ENCODE measurements at places on chromosomes 13 and 19.

DNA sequence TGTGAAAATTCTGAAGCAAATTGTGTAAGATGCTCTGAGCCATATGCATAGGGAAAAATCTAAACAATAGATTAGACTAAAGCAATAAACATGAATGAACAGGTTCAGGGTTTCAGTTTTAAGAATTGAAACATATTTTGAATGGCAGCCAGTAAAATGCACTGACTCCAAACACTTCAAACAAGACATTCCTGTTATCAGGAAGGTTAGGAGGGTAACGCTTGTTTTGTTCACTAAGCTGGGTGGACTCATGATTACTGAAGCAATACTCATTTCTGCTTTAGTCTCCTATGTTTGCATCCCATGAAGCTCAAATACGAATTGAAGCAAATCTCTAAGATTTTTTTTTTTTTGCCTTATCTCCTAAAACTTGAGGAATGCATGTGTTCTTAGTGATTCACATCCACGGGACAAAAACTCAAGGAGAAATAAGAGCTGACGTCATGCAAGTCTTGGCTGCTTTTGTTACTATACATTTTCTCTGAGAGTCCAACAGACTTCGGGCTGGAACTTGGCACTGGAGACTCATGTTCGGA, 29.1 kb upstream of the IGFL4 start:
- DNase-seq, result no peak

DNA sequence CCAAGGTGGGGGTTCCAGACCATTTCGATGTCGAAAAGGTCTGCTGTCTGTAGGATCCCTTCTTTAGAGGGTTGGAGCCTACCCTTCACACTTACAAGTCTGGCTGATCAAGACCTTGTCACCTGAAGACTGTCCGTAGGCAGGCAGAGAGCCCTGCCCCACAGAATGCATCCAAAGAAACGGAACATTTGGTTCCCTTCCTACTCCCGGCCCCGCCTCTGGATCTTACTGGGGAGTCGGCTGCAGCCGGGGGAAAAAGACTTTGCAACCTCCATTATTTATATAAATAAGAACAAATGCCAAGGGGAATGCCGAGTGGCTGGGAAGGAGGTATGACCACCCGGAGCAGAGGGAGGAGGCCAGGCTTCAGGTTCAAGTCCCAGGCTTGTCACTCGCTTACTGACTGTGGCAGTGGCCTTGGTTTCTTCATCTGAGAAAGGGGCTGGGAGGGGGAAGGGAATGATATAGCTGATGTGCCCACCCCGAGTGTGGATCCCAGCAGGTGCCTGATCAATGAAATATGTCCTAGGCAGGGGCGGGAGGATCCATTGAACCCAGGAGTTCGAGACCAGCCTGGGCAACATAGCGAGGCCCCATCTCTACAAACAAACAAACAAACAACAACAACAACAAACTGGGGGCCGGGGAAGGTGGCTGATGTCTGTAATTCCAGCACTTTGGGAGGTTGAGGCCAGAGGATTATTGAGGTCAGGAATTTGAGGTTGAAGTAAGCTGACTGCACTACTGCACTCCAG, 48.7 kb downstream of the RFX2 start:
- no peak for DNase-seq

DNA sequence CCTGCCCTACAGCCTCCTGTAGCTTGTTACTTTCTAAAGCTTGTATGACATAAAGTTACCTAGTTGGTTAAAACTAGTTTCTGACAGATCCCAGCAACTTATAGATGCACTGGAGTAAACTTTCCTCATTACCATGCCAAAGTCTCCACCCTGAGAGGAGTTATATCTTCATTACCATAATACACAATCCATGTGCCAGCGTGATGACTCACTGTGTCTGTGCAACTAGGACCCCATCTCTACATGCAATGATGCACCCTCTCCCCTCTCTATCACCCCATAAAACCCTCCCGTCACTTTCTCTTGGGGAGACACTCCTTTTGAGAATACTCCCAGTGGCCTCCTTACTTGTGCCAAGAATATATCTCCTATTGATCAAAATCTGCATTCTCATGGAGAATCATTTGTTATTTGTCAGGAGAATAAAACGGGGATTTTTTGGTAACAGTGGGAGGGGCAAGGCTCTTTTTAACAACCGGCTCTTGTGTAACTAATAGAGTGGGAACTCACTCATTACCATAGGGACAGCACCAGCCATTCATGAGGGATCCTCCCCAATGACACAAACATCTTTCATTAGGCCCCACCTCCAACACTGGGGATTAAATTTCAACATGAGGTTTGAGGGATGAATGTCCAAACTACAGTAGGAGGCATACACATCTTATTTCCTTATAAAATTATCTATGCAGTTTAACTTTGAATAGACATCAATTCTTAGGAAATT, 235.1 kb upstream of the ATXN8OS start:
- no peak for DNase-seq

- no peak for DNase-seq
Measured at GRCh38 chr13:67221630-67222226, 8.4 kb downstream of the PCDH9 start.

DNA sequence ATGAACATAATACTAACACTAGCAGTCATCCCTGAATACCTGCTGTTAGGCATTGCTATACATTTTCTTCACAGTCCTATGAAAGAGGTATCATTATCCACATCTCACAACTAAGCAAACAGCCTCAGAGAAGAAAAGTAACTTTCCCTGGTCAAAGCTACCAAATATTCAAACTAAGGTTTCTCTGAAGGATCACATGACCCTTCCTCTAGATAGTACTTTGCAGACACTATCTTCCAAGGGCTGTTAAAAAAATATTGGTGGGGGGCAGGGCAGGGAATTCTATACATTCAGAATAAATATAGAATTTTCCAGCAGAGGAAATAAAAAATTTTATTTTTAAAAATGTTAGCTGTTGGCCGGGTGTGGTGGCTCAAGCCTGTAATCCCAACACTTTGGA, 3.1 kb downstream of the SLC25A30 start:
- no peak for DNase-seq

DNA sequence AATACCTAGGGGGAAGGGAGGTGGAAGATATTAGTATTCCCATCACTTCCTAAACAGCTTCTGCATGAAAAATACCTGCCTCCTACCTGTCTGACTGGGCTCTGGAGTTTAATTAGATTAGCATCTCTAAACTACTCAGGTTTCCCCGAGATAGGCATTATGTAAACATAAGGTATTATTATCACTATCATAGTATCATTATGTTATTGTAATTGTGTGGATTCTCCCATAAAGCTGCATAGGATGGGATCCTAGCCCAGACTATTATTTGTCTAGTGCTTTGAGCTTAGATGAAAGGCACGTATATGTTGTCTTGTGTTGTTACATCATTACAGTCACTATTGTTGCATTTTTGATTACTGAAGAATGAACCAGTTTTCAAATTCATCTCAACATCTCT, 115.2 kb upstream of the SOX21 start:
- no peak for DNase-seq

DNA sequence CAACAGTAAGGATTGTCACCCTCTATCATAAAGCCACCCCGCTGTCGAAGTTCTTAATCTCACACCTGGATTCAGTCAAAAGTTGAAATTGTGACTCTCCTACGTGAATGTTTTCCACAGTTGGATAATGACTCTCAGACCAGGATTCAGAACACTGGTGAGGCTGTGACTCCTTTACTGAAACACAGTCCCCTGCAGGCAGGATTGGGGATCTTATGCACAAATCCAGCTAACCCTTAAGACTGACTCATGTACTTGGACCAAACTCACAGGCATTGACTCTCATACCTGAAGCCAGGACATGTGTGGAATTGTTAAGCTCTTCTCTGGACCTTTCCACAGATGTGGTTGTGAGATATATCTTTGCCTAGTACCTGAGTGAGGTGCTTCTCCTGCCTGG, 46.8 kb downstream of the ZNF85 start:
- no peak for DNase-seq

- no peak for DNase-seq
Measured at GRCh38 chr13:98942997-98943396, 34.9 kb downstream of the DOCK9 start.

- DNase-seq, result no peak
Measured at GRCh38 chr19:54481326-54481930, 8.3 kb upstream of the CDC42EP5 start.

- DNase-seq, result no peak
Measured at GRCh38 chr13:106241974-106242953, 293.2 kb downstream of the EFNB2 start.

DNA sequence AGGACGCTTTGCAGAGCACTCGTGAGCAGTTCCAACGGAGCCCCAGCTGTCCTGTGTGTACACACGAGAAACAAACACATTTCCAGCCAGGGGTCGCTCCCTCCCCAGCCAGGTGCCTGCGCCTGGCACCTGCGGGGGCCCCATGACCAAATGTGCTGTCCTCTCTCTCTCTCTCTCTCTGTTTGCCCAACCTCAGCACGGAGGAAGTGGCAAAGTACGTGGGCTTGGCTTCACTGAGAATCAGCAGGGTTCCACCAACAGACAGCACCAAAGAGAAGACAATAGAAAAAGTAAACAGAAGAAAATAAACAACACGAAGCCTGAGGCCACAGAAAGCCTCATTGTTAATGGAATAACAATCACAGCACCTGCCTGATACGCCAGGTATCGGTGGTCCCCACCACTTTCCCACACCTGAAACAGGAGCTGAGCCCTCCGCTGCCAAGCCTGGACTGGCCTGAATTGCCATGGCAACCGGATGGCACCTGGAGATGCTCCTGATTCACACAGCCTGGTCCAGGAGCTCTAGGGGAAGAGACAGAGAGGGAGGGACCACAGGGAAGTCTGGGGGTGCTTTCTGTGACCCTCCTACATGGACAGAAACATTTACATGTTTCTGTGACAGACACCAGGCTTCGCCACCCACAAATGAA, 103.9 kb upstream of the CACNA1A start:
- no peak for DNase-seq

DNA sequence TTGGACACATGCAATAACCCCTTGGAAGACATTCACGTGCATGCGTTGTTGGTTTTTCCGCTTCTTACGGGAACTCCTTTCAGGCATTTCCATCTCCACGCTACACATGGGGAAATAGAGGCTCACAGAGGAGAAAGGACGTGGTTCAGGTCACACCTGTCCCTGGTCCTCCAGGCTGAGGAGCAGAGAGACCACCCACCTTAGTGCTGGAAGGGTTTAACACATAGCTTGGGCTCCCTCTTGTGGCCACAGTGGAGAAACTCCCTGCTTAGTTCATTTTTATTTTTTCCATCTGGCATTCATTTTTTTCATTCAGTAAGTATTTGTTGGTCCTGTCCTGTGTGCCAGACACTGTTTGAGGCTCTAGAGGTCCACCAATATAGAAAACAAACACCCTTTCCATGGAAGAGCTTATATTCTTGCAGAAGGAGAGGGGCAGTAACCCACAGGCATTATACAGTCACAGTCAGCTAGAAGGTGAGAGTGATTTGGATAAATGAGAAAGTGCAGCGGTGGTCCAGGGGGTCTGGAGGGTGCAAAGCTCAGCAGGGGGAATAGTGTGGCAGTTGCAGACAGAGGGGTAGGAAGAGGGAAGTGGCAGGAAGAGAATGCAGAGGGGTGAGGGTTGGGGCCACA, 24.2 kb upstream of the TTYH1 start:
- peak; percentile 61 for DNase-seq

GRCh38 chr19:54916822-54917221, 10.9 kb downstream of the NCR1 start:
- DNase-seq, result peak; percentile 50

DNA sequence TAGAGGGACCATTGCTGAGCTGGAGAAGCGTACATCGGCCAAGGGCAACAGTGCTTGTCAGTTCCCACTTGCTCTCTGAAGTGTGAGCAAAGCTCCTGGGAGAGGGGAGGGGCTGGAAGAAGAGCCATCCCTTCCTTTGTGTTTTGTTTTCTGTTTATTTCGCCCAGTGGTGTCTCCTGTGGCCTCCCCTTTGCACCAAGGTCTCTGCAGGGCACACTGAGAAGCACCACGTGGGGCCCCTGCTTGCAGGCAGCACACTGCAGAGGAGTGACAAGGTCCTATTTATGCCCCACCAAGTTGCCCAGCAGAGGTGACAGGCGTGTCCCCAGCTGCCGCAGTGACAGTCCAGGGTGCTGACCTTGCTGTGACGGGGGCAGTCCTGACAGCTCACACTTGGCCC, 24.0 kb downstream of the GRIN2D start:
- no peak for DNase-seq

- DNase-seq, result no peak
Measured at GRCh38 chr19:42326969-42327368, 1.5 kb downstream of the MEGF8 start.

GRCh38 chr13:94419304-94419924, 60.1 kb downstream of the DCT start:
- no peak for DNase-seq

GRCh38 chr19:17127671-17128070, 52.1 kb downstream of the MYO9B start:
- DNase-seq, result no peak

GRCh38 chr13:70923863-70924752, 815.9 kb upstream of the KLHL1 start:
- DNase-seq, result no peak

DNA sequence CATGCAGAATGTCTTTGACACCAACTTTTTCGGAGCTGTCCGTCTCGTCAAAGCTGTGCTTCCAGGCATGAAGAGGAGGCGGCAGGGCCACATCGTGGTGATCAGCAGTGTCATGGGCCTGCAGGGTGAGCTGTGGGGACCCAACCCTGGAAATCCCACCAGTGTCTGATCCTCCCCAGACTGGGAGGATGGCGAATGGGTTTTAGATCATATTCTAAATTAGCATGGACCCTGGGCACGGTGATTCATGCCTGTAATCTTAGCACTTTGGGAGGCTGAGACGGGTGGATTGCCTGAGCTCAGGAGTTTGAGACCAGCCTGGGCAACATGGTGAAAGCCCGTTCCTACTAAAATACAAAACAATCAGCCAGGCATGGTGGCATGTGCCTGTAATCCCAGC, 5.5 kb downstream of the RDH8 start:
- DNase-seq, result no peak

DNA sequence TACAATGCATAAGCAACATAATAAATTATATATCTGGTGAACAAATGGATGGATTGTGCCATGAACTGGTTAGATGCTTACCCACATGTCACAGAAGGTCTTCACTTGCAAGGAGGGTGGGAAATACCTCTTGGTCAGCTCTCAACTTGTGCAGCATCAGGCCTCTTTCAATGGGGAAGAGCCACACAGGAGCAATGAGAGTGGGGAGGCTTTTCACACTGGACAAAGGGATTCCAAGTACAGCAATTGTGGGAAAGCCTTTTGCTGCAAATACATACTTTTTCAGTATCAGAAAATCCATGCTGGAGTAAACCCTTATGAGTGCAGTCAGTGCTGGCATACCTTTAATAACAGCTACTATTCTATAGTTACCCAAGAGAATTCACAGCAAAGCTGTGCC, 11.8 kb upstream of the ZNF543 start:
- DNase-seq, result no peak

- DNase-seq, result no peak
Measured at GRCh38 chr13:103510007-103510535, 443.9 kb upstream of the SLC10A2 start.
